Suppressor macrophage treated with lipopolysaccharide for 4 hours (primary cell): ENCODE measurements at places on chromosomes 5 and 9.

GRCh38 chr5:92402956-92403702 is 1020.0 kb upstream of the ARRDC3 start:
- DNase-seq, result no peak

DNA sequence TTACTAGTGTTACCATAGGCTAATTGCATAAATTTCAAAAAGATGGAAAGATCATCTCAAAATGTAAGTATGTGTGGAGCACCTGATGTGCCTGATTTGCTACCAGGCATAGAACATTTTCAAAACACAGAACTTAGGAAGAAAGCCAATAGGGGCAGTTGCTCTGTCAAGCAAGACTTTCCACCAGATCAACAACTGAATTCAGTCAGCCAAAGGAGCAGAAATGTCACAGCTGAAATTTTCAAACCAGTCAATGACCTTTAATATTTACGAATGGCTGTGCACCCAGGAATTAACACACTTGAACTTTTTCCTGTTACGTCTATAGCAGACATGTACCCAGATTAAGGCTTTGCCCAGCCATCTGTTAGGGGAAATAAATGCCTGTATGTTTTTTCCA is 452.8 kb upstream of the PTGER4 start:
- no peak for DNase-seq

DNA sequence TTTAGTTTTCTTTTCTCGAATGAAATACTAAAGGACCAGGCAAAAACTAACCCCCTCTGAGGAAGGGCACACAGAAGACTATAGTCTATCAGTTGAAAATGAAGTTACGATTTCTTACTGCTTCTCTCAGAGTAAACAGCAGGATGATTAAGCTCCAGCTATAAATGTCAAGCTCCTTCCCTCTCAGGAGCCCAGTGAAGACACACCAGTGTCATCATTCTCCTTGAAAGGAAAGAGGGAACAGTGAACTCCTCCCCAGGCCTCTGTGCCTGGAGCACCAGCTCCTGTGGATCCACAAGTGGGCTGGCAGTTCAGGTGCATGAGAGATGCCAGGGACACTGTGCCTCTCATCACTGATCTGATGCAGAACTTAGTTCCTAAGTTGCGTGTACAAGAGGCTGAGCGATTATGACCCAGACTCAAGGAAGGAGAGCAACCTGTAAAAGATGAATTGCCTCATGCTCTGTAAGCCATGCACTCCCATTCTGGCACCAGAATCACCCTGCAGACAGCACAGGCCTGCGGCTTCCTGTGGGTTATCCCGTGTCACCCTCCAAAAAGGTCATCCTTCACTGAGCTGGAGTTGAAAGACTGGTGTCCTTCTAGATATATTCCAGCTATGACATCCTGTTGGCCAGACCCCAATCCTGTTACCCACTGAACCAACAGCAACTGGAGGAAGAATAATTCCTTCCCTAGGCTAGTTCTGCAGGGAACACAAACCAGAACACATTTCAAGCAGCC is 394.0 kb downstream of the SEMA5A start:
- no peak for DNase-seq

- no peak for DNase-seq
Measured at GRCh38 chr9:38022995-38023394, 46.0 kb downstream of the SHB start.

GRCh38 chr5:41649659-41650058 is 139.3 kb upstream of the PLCXD3 start:
- DNase-seq, result no peak

DNA sequence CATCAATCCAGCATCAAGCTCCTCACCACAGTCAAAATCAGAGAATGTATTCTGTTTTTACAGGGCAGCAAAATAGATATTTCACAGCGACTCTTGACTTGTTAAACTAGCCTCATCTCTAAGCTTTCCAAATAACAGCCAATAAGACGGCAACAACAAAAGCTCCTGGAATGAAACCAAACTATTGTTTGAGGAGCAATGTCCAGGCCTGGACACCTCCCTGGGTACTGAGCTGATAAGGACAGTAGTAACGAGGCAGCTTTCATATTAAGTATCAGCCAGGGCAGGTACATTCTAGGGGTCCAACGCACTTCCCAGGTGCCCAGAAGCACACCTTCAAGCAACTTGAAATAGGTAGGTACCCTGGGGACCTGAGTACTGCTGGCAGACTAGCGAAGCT is 260.3 kb downstream of the ENC1 start:
- no peak for DNase-seq

GRCh38 chr9:74497748-74498620 is 849 bp downstream of the RORB start:
- peak; percentile 12 for DNase-seq

GRCh38 chr9:88364706-88365105 is 23.5 kb upstream of the SPIN1 start:
- no peak for DNase-seq

GRCh38 chr5:163105456-163105855 is 331.9 kb upstream of the CCNG1 start:
- DNase-seq, result no peak

GRCh38 chr5:170662966-170663365 is 120.6 kb upstream of the GABRP start:
- no peak for DNase-seq

GRCh38 chr5:52607227-52607824 is 180.4 kb upstream of the ITGA1 start:
- DNase-seq, result no peak

GRCh38 chr9:37715991-37716505 is 37.6 kb upstream of the TRMT10B start:
- no peak for DNase-seq

- DNase-seq, result peak; percentile 42
Measured at GRCh38 chr5:135724617-135725016, 109.8 kb upstream of the SLC25A48 start.

DNA sequence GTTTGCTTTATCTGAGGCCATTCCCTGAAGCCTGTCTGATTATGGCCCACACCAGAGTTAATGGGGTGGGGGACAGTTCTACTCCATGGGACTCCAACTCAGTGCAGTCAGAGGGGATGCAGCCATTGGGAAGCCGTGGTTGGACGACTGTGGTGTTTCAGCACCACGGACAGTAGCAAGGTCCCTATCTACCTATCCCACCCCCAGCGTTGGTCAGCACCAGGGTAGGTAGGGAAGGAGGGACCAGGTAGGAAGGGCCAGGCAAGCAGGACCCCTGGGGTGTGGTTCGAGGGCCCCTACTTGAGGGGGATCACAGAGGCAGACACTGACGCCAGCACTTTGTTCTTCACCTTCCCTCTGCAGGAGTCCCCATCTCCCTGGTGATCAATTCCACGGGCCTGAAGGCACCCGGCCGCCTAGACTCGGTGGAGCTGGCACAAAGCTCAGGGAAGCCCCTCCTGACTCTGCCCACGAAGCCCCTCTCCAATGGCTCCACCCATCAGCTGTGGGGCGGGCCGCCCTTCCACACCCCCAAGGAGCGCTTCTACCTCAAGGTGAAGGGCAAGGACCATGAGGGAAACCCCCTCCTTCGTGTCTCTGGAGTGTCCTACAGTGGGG is 33.2 kb downstream of the HMCN2 start:
- DNase-seq, result no peak

DNA sequence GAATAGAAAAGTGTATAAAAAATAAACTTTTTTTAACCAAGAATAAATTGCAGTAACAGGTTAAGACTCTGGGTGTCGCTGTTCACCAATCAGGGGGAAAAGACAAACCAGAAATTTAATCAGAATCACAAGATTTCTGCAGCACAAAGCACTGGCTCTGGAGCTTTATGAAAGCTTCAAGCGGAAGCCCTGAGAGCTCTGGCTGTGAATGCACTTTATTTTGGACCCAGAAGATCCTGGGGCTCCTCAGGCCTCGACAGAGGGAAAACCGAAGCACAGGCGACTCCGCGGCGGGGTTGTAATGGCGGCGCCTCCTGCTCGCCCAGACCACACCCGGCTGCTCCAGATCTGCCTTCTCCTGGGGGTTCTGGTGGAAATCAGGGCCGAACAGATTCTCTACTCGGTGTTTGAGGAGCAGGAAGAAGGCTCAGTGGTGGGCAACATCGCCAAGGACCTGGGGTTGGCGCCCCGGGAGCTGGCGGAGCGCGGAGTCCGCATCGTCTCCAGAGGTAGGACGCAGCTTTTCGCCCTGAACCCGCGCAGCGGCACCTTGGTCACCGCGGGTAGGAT is at the start of gene PCDHGA4:
PCDHGA4 (plus strand) TSS at position 122 of the 570 bp plus-strand sequence; CDS start at position 209, 87 bp downstream.
- DNase-seq, result no peak

DNA sequence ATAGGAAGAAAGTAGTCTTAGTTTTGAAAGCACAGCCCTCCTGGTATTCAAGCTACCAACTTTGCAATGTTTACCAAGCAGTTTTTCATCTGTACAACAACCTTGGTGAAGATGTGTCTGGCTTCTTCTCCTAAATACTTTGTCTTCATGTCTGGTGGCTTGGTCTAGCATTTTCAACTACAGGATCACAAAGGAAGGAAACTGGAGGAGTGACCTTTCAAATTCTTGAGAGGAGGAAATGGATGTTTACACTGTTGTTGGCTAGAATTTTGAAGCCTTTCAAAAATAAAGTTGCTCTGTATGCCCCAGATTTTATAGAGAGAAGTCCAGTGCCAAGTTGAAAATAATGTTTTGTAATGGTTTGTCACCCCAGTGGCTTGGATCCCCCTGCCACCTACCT is 16.3 kb downstream of the PAM start:
- no peak for DNase-seq
